ENCODE measurements at places on chromosomes 7 and 10.

DNA sequence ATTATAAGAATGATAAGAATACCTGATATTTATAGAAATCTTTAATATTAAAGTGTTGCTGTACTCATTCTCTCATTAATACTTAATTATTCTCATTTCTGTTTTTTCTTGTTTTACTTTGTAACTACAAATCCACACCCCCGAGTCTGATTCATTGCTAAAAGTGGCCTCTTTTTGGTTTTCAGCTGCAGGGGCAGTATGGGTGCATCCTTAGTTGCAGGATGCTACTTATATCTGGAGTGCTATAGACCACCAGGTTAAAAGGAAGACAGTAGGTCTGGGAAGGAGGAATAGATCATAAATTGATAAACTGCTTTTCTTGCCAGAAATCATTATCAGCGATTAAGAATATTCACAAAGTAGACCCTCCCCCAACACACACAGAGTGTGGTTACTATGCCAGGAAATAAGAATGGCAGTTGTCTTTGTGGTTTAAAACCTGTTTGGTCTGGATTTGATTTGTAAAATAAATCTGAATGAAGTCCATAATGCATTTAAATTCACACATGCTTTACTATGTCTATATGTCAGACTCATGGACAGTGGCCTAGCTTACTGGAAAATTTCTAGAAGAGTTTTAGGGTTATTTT lies 96.5 kb downstream of the NRF1 start:
- no peak for DNase-seq

DNA sequence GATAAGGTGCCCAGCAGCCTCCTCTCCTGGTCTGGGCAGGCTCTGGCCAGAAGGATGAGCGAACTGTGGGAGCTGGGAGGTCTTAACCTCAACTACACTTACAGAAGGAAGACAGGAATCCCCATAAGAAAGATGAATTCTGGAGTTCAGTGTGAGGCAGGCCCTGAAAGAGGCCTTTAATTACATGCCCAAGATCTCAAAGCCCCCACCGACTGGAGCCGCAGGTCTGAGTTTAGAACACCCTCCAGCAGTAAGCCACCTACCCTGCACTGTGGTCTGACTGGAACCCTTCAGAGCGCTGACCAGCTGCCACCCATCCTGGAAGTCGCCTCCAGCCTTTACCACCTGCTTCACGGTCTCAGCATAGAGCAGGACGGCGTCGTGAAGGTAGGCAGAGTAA lies 28.2 kb upstream of the ACSL5 start:
- DNase-seq, result no peak

DNA sequence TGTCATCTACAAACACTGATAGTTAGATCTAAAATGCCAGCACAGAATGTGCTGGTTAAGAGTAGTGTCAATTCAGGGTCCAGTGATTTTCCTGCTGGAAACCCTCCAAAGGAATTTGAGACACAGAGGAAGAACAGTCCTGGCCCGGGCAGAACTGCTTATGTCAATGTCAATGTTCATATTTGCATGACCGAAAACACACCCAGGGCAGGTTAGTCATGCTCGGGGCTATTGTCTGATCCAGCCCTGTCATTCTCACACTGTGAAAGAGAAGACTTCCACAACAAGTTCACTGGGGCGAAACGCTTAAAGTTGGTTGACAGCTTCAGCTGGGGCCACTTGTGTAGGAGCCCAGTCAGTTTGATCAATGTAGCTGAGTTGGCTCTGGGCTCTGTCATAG lies 139.3 kb downstream of the C1GALT1 start:
- DNase-seq, result no peak

DNA sequence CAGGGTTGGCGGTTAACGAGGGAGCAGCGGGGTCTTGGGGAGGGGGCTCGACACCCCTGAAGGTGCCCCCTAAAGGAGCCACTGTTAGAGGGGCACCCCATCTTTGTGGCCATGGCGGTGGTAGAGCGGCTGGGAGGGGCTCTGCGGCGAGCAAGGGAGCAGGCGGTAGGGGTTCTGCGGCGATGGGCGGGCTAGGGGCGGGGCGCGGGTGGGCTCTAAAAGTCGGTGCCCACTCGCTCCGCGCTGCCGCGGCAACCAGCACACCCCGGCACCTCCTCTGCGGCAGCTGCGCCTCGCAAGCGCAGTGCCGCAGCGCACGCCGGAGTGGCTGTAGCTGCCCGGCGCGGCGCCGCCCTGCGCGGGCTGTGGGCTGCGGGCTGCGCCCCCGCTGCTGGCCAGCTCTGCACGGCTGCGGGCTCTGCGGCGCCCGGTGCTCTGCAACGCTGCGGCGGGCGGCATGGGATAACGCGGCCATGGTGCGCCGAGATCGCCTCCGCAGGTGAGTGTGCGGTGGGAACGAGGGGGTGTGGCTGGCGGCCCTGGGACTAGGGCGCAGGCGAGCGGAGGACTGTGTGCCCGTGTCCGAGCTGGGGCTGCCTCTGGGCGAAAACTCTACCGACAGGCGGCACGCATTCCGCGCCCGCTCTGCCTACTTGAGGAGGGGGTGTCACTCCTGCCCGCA lies at the start of gene MEST:
TSS of gene MEST (plus strand) at position 245 of the 682 bp plus-strand sequence. CDS start at position 474, 229 bp downstream.
- no peak for DNase-seq

DNA sequence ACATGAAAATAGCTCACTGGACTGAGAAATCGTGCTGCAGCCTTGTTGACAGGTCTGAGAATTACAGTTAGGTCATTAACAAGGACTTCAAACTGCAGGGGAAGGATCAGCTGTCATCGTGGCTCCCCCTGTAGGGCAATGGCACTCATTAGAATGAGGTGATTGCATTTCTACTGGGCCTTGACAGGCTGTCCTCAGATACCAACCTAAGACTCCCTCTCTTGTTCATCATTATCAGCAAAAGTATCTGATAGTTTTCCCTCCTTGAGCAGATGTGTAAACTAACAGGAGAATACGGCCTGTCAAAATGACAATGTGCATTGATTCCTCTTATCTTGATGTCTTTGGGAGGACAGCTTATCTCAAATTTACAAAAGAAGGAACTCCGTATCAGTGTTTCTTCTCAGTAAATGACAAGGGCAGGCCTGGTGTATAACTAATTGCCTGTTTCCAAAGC lies 648.5 kb upstream of the LRRN3 start:
- DNase-seq, result no peak

DNA sequence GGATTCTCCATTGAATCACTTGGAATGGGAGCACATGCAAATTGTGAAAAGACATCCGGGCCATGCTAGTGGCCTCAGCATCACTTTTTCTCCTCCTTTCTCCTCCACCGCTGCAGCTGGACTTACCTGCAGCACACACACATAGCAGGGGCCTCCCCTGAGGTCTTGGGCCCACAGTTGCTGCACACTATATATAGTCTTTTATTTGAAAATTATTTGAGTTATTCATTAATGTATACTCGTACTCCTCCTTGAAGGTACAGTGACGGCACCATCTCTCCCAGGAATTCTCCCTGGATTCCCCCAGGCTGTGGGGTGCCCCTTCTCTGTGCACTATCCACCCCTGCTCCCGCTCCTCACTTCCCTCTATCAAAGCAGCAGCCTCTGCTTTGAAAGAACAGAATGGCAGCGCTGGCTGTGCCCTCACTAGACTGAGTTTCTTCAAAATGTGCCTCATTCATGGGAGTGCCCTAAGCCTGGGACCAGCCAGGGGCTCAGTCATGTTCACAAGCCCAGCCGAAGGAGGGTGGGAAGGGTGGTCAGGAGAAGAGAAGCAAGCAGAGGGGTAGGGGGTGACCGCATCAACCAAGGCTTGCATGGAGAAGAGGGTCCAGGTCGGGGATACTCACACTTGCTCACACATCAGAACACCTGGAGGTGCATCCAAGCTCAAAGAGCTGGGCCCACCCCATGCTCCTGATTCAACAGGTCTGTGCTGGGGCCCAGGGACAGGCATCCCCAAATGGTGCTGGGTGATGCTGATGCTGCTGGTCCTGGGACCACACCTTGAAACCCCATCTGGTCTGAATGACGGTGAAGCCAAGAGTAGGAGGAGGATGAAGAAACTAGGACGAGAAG lies 156.2 kb upstream of the ZMIZ1 start:
- no peak for DNase-seq

DNA sequence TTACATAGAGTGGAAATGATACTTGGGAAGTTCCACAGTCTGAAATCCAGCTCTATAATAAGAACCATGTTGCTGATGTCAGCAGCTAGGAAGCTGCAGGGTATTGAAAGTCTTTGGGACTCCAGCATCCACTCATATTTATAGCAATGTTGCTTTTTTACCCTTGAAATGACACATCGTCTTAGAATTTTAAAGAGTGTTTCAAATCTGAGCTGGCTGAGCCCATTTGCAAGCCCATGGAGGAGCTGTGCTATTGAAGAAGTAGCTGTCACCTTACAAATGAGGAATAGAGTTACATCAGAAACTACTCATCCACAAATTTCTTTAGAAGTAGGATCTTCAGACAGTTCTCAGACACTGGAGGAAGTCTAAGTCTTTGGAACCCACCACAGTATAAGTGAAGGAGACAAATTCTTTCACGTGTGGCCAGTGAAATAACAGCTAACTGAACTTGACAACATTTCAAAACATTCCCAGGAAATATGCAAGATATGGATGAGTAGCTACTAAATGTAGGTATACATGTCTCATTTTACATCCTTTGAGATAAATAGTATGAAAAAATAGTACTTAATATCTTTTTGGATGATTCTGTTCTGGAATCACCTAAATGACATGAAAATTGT lies 203.6 kb downstream of the ZNF365 start:
- no peak for DNase-seq

DNA sequence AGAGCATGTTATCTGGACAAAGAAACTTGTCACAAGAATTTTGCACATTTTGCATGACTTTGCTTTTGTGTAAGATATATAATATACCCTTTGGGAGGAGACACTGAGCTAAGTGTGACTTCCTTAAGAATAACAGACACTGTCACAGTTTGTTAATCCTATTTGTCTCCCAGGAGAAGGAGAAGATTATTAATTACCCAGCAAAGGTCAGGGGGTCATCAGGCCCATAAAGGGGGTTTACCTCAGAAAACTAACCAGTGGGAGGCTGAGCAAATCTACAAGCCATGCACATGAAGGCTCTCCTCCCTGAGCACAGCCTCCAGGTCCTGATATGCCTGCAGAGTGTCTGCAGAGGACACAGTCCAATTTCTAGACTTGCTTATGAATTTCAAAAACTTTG lies 10.1 kb upstream of the MET start:
- no peak for DNase-seq

GRCh38 chr10:50544857-50545429 lies 78.8 kb downstream of the SGMS1 start:
- DNase-seq, result no peak

DNA sequence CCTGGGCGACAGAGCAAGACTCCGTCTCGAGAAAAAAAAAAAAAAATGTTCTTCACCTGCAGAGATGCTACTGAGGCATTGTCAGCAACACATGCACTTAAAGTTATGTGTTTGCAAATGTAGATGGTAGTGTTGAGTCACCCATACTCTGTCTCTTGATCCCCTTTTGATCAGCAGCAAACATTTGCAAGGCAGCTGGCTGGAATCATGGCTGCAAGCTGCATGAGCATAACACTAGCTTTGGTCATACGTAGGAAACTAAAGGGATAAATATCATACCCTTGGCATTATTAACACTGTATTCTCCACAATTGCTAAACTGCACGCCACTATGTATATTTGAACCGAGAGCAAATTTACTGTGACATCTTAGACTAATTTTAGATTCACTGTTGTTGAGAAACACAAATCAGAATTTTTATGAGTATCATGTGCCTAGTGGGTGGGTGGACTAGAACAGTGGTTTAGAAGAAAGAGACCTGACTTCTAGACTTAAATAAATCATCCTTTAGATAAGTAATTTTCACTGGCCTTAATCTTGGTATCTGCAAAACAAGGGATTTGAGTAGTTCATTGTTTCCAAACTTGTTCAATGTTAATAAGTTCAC lies 229.3 kb upstream of the MEOX2 start:
- no peak for DNase-seq
